NT2/D1 (cell line): ENCODE measurements at places on chromosomes 1 and 21.

- DNase-seq = peak; percentile 68
Measured at GRCh38 chr21:41369105-41369919, 7.5 kb downstream of the MX2 start.

GRCh38 chr1:246705368-246705767 lies 18.8 kb upstream of the SCCPDH start:
- DNase-seq = no peak

DNA sequence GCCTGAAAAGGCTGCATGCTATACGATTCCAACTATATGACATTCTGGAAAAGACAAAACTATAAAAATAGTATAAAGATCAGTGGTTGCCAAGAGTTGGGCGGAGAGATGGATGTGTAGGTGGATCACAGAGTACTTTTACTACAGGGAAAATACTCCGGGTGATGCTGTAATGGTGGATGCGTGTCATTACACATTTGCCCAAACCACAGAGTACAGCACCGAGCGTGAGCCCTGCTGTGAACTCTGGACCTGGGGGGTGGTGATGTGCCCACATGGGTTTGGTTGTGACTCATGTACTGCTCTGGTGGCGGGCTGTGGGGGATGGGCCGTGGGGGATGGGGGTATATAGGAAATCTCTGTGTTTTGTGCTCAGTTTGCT lies 162.7 kb upstream of the COL6A1 start:
- no peak for DNase-seq

DNA sequence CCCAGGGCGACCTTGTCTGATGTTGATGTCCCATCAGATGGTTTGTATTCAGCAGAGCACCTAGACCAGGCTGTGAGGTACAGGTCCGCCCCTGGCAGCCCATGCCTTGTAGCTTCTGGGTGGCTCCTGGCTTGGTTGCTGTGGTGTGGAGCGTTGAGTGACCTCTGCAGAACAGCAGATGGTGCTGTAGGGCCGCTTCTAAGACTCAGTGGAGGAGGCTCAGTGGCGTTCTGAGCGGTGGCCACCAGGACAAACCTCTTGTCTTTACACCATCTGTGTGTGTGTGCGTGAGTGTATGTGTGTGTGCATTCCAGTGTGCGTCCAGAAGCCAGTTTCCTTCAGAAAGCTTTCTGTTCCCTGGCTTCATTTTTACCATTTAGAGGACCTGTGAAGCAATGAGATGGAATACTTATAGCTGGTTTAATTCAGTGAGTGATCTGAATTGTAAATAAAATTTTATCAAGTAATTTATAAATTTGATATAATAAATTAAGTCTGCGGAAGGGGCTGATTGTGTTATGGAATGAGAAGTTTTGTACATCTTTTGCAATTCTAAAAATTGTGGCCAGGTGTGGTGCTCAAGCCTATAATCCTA lies 66.1 kb downstream of the ADARB1 start:
- DNase-seq = peak; percentile 95

- DNase-seq = no peak
Measured at GRCh38 chr1:241610056-241610815, 29.9 kb downstream of the CHML start.

DNA sequence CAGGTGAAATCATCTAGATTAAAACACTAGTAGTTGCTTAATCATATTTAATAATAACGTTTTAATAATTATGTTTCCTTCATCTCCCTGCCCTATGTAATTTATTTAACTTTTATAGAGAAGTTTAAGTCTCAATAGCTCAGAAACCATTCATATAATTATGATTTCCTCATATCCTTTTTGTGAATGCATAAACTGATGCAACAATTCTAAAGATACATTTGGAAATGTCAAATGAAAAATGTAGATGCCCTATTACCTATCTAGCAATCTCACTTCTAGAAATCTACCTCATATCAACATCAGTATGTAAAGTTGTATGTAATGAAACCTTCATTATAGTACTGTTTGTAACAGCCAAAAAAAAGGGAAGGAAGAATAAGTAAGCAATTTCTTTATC lies 10.5 kb downstream of the DRAM2 start:
- DNase-seq = no peak

GRCh38 chr1:109148987-109149561 lies 35.2 kb downstream of the ELAPOR1 start:
- DNase-seq = no peak
